ENCODE measurements at places on chromosomes 11 and 22.

DNA sequence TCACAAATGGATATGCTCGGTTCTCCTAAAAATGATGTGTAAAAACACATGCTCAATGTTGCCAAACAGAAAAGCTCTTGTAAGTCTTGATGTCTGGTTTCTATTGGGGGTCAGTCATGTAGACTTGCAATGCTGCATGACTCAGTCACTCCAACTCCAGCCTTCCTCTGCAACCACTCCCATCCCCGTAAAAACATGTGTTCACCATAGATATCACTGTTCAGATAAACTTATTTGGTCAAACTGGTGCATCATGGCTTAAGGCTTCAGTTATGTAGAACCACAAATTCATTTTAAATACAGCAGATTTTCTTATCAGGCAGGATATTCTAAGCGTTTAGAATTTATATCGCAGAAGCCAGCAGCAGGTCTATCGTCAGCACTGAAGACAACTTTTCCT is 298.4 kb upstream of the LUZP2 start:
- DNase-seq, result no peak

- peak; percentile 93 for DNase-seq
These were observed 32.5 kb upstream of the GRAMD4 start for GRCh38 chr22:46587492-46588278.

GRCh38 chr22:17903564-17904295 is 120.6 kb downstream of the MICAL3 start:
- DNase-seq, result no peak

DNA sequence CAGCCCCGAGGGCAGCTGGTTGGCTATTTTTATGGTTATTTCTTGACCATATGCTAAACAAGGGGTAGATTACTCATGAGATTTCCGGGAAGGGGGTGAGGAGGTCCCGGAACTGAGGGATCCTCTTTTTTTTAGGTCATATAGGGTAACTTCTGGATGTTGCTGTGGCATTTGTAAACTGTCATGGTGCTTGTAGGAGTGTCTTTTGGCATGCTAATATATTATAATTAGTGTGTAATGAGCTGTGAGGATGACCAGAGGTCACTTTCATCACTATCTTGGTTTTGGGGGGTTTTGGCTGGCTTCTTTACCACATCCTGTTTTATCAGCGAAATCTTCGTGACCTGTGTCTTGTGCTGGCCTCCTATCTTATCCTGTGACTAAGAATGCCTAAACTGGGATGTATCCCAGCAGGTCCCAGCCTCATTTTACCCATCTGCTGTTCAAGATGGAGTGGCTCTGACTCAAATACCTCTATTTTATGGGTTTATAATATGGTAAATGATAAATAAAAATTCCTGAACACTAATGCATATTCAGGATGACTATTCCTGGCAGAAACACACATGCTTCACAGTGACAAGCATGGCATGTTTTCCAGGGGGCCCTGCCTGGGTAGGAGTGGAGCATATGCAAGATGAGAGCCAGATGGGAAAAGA is 11.2 kb downstream of the KREMEN1 start:
- no peak for DNase-seq

- no peak for DNase-seq
These were observed 6.0 kb upstream of the ACER3 start for GRCh38 chr11:76854709-76855108.

- DNase-seq, result no peak
These were observed 88.5 kb downstream of the BRD1 start for GRCh38 chr22:49739138-49739537.

GRCh38 chr11:57376095-57377090 is 4.6 kb downstream of the PRG3 start:
- DNase-seq, result no peak

- DNase-seq, result no peak
These were observed 23.8 kb downstream of the FSHB start for GRCh38 chr11:30254307-30255298.

GRCh38 chr11:88100151-88100550 is 75.1 kb downstream of the RAB38 start:
- no peak for DNase-seq

DNA sequence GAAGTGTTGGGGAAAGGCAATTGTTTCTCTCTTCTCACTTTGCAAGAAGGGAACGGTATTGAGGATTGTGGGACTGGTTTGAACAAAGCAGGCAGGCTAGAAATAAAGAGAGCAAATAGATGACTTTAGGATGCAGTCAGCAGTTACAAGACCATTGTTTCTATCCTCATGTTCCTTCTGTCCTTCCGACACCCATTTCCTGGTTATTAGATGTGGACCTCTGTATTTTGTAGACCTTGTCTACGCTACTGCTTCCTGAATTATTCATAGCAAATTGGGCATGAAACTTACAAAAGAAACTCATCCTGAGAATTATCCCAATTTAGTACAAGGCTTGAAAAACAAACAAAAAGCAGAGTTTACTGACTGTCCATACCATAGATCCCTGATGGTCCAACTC is 656.3 kb downstream of the NTM start:
- DNase-seq, result no peak

GRCh38 chr11:44816761-44817160 is 90.0 kb downstream of the TSPAN18 start:
- DNase-seq, result no peak

- peak; percentile 50 for DNase-seq
These were observed 130.5 kb downstream of the GRIA4 start for GRCh38 chr11:105740164-105740903.

DNA sequence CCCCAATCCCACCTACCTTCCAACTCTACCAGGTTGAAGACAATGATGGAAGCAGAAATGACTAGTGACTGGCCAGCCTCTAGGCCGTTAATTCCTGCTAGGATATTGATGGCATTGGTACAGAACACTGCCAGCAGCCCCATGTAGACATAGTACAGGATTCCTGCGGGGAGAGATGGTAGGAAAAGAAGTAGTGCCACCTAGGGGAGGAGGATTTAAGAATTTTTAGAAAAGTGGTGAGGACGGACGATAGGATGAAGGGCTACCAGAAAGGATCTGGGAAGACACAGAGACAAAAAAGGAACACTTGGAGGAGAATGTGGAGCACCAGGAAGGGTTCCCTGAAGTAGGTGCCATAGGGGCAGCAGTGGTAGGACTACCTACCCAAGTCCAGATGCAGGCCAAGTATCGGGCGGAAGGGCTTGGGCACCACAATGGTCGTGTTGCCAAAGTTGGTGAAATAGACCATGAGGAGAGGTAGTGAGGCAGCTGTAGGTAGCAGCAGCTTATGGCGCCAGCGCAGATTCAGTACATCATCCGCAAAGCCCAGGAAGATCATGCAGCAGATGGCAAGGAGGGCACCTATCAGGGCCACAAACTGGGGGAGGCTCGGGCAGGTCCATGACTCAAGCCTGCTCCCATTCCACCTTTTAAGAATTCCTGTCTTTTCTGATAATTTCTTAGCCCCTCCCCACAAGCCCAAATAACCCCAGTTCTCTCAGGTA is 1.2 kb downstream of the DPAGT1 start:
- peak; percentile 32 for DNase-seq

DNA sequence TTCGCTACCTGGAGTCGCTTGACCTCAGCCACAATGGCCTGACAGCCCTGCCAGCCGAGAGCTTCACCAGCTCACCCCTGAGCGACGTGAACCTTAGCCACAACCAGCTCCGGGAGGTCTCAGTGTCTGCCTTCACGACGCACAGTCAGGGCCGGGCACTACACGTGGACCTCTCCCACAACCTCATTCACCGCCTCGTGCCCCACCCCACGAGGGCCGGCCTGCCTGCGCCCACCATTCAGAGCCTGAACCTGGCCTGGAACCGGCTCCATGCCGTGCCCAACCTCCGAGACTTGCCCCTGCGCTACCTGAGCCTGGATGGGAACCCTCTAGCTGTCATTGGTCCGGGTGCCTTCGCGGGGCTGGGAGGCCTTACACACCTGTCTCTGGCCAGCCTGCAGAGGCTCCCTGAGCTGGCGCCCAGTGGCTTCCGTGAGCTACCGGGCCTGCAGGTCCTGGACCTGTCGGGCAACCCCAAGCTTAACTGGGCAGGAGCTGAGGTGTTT is 12.8 kb downstream of the TSKU start:
- DNase-seq, result no peak

GRCh38 chr22:32531228-32531627 is 56.6 kb downstream of the FBXO7 start:
- no peak for DNase-seq

- DNase-seq, result no peak
These were observed 32.4 kb downstream of the POU2F3 start for GRCh38 chr11:120272303-120272702.

DNA sequence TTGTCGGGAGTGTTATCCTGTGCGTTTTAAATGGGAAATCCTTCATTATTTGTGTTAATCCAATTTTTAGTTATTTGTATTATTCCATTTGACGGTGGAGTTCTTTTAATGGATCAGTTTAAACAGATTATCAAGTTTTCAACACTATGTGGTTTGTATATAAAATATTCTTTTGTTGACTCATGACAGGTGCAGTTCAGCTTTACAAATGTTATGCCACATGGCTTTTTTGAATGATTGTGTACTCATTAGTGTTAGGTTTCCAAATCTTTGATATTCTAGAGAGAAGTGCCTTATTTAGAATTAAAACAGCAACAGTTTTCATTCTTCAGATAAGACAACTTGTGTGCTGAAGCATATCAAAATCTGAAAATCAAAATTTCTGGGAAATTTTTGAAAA is 2.4 kb downstream of the JAM3 start:
- DNase-seq, result no peak

GRCh38 chr22:36541831-36542411 is 13.0 kb upstream of the EIF3D start:
- DNase-seq, result peak; percentile 66

- DNase-seq, result peak; percentile 58
These were observed 74.4 kb upstream of the PRR5 start for GRCh38 chr22:44627521-44628139.

Data from RPMI8226 (cell line).